ENCODE measurements at places on chromosomes 1 and 21.

DNA sequence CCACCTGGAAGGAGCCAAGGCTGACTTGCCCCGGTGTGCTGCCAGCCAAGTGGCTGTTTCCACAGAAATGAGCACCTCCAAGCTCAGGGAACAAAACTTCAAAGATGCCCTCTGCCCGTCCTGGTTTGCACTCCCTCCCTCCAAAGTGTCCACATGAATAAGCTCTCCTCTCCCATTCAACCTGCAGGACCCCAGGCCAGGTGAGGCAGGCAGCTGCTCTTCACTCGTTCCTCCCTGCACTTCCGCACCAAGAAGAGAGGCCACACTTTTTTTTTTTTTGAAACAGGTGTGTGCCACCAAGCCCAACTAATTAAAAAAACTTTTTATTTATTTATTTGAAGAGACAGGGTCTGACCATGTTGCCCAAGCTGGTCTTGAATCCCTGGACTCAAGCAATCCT, 18.5 kb upstream of the CLIC4 start:
- DNase-seq, result no peak

- DNase-seq, result no peak
Measured at GRCh38 chr1:66393586-66394287, 140.2 kb upstream of the SGIP1 start.

- DNase-seq, result no peak
Measured at GRCh38 chr1:46219551-46220520, 16.7 kb downstream of the LURAP1 start.

GRCh38 chr1:18325136-18325535, 155.6 kb upstream of the KLHDC7A start:
- DNase-seq, result no peak

GRCh38 chr21:33069994-33070743, at the start of gene OLIG1:
TSS of gene OLIG1 (plus strand) at chr21:33070141. CDS start at chr21:33070247, 106 bp downstream.
- peak; percentile 15 for DNase-seq

GRCh38 chr1:18176619-18177018, 69.0 kb downstream of the IGSF21 start:
- DNase-seq, result no peak

GRCh38 chr1:10738061-10739058, 58.1 kb downstream of the CASZ1 start:
- DNase-seq, result no peak

GRCh38 chr1:111878649-111879048, 110.8 kb downstream of the KCND3 start:
- DNase-seq, result no peak

- DNase-seq, result no peak
Measured at GRCh38 chr1:234882898-234883297, 245.7 kb downstream of the TOMM20 start.
